ENCODE measurements at places on chromosomes 3 and 15. TPM values are rescaled to one million over a fixed set of nuclear protein-coding genes. Genes with fewer than 3 reads are reported as not detected.

GRCh38 chr3:176514297-176514696, 683.0 kb downstream of the TBL1XR1 start:
- no peaks in the 10 kb centered on the region for H3K36me3 ChIP-seq
- DNase-seq, result no peak
- no peaks in the 10 kb centered on the region for H3K4me1 ChIP-seq
- H3K27ac ChIP-seq, result no peak overlapping the region
- no peaks in the 10 kb centered on the region for H3K27me3 ChIP-seq

DNA sequence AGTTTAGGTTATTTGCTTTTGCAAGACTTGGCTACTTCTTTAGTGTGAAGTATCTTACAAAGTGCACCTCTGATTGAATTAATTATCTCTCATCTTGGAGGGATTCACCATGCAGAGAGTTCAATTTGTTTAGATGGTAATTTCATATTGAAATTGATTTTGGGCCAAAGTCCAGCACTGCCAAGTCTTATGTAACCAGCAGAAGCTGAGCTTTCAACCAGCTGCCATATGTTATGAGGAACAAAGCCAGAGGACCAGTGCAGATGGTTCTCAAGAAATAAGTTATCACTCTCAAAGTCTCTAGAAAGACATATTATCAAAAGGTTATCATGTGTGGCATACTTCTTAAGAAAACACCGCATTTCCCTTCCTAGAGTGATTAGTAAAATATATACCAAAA, 29.0 kb downstream of the ABHD6 start:
- peaks cover 12% of the 10 kb centered on the region for H3K36me3 ChIP-seq
- no peak overlapping the region for H3K27ac ChIP-seq
- no peaks in the 10 kb centered on the region for H3K27me3 ChIP-seq
- no peak for DNase-seq

DNA sequence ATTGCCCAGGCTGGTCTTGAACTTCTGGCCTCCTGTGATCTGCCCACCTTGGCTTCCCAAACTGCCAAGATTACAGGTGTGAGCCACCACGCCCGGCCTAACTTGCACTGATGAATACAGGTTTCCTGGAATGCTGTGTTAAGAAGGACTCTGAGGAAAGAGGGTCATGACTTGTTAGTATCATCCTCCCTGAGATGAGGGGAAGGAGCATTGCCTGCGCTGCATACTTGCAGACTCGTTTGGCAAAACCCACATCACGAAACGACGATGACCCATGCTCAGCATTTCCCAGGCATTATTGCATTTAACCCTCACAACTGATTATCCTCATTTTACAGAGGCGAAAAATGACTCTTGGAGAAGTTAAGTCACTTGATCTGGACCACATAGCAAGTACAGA, 18.9 kb downstream of the COLQ start:
- H3K36me3 ChIP-seq, result no peaks in the 10 kb centered on the region
- no peak overlapping the region for H3K27ac ChIP-seq
- no peak for DNase-seq
- no peak overlapping the region for H3K4me3 ChIP-seq
- H3K4me1 ChIP-seq, result peaks cover 9% of the 10 kb centered on the region

DNA sequence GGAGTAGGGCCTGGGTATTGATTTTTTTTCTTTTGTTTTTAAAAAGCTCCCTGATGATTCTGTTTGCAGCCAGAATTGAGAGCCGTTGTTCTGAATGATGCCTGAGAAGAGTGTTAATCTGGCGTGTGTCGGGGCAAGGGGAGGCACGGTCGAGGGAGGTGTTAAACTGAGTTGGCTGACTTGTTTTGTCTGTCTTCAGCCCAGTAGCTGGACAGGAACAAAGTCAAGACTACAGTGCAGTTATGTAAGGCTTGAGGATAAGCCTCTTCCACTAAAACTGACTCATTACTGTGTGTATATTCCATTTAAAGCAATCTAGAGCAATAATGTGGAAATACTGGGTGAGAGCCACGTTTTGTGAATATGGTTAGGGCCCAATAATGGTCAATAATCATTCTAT, 119.0 kb upstream of the DLG1 start:
- H3K4me1 ChIP-seq, result no peaks in the 10 kb centered on the region
- H3K27ac ChIP-seq, result no peak overlapping the region
- no peaks in the 10 kb centered on the region for H3K27me3 ChIP-seq

GRCh38 chr15:74419432-74419831, 14.3 kb downstream of the SEMA7A start:
- no peaks in the 10 kb centered on the region for H3K27me3 ChIP-seq
- H3K36me3 ChIP-seq, result no peaks in the 10 kb centered on the region

DNA sequence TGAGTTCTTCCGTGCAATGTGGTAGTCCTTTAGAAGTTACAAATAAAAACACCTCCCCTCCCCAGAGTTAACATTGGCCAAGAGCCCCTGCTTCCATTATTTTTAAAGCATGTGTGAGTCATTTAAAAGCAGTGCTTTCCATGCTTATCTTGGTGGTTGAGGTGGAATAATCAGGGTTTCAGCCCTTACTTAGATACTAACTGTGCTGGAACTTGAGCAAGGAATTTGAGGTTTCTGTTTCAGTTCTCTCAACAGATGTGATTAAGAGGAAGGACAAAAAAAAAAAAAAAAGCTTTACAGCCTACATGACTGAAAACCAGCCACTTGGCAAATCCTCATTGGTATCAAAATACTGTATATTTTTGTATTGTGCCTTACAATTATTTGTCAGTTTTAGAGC, 64.5 kb downstream of the CGNL1 start:
- H3K4me3 ChIP-seq, result no peak overlapping the region
- H3K4me1 ChIP-seq, result no peaks in the 10 kb centered on the region
- no peaks in the 10 kb centered on the region for H3K27me3 ChIP-seq
- H3K27ac ChIP-seq, result no peak overlapping the region
- DNase-seq, result no peak

DNA sequence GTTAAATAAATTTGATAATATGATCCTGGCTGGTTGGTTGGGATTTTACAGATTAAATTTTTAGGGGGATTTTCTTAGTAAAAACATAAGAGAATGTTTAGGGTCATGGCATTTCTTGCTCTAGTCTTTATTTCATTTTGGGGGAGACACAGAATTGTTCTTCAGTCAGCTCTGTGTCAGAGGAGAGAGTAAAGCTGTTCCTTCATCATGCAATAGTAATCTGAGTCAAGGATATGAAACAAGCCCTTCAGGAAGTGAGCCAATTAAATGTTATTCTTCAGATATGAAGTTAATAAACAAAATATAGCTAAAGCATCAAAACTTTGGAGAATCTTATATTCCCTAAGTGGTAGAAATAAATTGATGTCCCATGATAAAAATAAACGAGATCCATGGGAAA, 22.9 kb upstream of the SLC4A7 start:
- DNase-seq, result no peak
- H3K4me3 ChIP-seq, result no peak overlapping the region
- H3K27ac ChIP-seq, result no peak overlapping the region
- H3K27me3 ChIP-seq, result no peaks in the 10 kb centered on the region
- peaks cover 9% of the 10 kb centered on the region for H3K4me1 ChIP-seq

DNA sequence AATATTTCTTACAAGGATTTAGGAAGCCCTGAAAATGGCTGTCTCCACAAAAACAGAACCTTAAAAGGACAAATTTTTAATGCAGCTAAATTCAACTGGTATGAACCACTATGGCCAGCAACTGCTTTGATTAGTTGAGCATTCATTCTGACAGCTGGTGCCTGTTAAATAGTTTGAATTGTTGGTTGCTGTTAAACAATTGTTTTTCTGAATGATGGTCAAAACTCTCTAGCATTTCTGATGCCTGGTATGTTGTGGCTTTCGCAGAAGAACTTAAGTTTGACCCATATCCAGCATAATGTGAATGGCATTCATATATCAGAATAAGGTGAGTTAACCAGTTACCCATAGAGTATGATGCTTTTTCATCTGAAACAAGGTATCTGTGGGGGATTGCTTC, 138.4 kb downstream of the MEIS2 start:
- peaks cover 2% of the 10 kb centered on the region for H3K4me1 ChIP-seq
- H3K36me3 ChIP-seq, result no peaks in the 10 kb centered on the region
- no peak overlapping the region for H3K27ac ChIP-seq
- no peak for DNase-seq

DNA sequence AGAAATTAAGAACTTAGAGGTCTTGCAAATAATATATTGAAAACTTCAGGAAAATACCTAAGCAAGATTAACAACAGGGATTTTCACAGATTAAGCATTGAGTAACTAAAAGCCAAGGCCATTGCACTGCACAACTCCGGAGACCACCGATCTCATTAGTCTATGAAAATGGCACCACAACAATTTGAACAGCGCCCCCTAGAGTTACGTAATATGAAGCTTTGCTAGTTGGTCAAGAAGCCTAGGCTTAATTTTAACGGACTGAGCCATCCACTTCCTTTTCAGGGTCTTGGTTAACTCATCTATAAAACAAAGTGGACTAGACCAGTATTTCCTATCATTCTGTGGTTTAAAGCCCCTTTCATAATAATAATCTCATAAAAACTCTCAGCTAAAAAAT, 24.8 kb downstream of the TMEM212 start:
- no peak for DNase-seq
- H3K27me3 ChIP-seq, result no peaks in the 10 kb centered on the region
- no peaks in the 10 kb centered on the region for H3K4me1 ChIP-seq
- H3K27ac ChIP-seq, result no peak overlapping the region
- H3K4me3 ChIP-seq, result no peak overlapping the region
- H3K36me3 ChIP-seq, result no peaks in the 10 kb centered on the region

The FBLN2 gene
- 32.9 TPM for total RNA-seq

The CD80 gene
- 7.9 TPM for total RNA-seq

The NME9 gene
- total RNA-seq, result not detected

The ARPIN gene
- 30.5 TPM for total RNA-seq

The FSIP1 gene
- 0.96 TPM for total RNA-seq

The CX3CR1 gene
- 8.3 TPM for total RNA-seq
